ENCODE measurements at places on chromosomes 11 and 22. TPM values are rescaled to one million over a fixed set of nuclear protein-coding genes. Genes with fewer than 3 reads are reported as not detected.

GRCh38 chr11:90341986-90342385 lies 119.1 kb upstream of the CHORDC1 start:
- no peak for DNase-seq

- no peak for DNase-seq
Observed at GRCh38 chr11:13223112-13223511, 54.5 kb upstream of the BMAL1 start.

DNA sequence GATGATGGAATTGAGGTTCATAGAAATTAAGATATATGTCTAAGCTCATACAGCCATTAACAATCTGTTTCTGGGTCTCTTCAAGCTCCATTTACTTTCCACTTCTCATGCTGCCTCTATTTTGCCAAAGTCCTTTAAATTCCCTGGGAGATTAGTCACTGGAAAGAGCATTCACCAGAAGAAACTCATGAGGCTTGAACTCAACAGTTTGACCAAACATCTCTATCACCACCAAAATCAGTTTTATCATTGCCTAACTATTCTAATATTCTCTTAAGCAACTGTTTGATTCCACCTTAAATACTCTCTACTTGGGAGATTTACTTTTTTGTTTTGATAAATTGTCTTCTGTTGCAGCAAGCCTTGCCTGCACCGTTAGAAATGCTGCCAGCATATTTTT lies 881.3 kb downstream of the KCNA4 start:
- no peak for DNase-seq

- no peak for DNase-seq
Observed at GRCh38 chr22:20499769-20500168, 4.2 kb upstream of the KLHL22 start.

DNA sequence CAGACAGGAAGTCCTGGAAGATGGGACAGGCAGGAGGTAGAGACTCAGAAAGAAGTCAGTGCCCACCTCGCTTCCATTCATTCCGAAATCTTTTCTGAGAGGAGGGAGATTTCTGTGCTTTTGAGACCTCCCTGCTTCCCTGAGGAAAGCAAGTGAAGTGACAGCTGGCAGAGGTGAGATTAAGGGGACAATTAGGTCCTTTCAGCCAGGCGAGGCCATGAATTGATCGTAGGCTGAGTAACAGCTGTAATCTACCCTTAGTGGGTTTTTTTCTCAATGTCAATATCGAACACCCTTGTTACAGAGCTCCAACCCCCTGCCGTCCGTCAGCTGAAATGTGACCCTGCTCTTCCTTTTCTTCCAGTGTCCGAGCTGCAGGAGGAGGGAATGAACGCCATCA lies 96.0 kb downstream of the PARVA start:
- DNase-seq = no peak

DNA sequence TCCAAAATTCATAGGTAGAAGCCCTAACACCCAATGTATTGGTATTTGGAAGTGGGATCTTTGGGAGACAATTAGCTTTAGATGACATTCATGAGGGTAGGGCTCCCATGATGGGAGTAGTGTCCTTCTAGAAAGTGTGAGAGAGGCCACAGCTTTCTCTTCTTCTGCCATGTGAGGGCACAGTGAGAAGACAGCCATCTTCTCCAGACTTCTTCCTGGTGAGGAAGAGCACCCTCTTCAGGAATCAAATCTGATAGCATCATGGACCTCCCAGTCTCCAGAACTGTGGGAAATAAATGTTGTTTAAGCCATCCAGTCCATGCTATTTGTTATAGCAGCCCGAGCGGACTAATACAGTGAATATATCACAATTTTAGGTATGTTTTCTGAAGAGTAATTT lies 96.9 kb downstream of the CNTN5 start:
- DNase-seq = no peak

- no peak for DNase-seq
Observed at GRCh38 chr11:39174196-39174595, 2285.3 kb downstream of the LRRC4C start.

GRCh38 chr11:57274904-57275498 lies 38.0 kb upstream of the APLNR start:
- no peak for DNase-seq

GRCh38 chr11:57230791-57231538 lies 6.1 kb downstream of the APLNR start:
- no peak for DNase-seq

DNA sequence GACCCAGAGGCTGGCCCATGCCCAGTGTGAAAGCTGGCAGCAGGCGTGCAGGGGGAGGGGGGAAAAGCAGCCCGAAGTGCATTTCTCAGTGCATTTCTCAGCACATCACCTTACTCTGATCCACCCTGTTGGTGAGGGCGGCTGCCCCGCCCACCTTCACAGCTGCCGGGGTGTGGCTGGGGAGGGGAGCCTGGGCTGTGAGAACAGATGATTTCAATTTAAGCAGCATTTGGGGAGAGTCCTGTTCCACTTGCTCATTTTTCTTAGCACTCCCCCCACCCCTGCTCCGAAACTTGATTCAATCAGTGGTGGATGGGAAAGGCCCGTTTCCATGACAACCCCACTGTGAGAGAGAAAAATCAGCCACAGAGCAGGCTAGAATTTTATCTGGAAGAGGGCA lies 84.8 kb downstream of the SNX19 start:
- DNase-seq = no peak

DNA sequence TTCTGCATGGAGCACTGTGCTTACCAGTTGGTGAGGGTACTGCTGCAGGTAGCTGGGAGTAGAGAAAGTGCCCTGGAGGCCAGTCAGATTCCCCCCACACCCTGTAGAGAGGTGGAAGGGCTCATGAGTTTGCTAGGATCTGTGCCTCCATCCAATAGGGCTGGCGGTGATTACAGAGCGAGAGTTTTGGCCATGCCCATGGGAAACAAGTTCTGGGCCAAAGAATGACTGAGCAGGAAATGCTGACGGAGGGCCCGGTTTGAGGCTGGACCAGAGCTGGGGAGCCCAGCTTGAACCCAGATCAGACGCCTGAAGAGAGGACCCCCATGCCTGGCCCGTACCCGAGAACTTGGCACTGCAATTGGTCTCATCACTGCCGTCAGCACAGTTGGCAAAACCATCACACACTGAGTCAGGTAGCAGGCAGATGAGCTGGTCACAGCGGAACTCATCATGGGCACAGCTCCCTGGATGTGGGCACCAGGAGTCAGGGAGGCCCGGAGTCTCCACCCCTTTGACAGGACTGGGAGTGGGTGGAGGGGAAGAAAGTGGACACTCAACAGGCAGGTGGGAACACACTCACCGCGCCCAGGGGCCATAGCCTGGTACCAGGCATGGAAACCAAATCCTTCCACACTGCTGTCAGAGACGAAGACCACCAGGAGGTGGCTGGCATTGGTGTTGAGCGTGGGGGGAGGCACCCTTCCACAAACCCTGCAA lies 2.1 kb downstream of the MFRP start:
- no peak for DNase-seq

DNA sequence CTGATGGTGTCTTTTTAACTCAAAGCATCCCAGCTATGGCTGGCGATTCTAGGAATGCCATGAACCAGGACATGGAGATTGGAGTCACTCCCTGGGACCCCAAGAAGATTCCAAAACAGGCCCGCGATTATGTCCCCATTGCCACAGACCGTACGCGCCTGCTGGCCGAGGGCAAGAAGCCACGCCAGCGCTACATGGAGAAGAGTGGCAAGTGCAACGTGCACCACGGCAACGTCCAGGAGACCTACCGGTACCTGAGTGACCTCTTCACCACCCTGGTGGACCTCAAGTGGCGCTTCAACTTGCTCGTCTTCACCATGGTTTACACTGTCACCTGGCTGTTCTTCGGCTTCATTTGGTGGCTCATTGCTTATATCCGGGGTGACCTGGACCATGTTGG lies 20.1 kb downstream of the KCNJ5 start:
- DNase-seq = no peak

DNA sequence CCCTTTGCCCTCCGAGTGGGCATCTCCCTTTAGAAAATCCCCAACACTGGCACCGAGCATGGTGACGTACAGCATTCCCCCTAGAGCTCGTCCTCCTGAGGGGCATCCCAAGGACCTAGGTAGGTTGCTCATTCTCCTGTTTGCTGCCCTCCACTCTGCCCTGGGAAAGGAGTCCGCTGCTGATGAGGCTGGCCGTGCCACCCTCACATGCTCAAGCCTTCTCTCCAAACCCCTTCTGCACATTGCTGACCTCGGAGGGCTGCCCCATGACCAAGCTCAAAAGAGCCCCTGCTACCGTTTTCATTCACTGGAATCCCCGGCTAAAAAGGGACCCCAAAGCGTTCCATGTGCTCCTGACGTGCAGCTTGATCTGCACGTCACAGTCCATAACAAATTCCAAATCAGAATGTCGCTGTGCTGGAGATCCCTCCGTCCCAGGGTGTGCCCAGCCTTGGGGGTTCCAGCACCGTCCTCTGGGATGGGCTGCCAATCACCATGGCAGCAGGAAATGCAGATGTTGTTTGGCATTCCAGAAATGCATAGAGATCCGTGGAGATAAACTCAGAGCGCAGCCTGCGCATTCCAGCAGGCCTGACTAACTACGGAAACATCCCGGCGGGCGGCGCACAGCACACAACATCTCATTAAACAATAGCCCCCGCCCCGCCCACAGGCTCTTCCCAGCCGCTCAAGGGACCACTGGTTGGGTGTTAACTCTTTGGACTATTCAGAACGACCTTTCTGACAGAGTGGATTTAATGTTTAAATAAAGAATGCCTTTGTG lies 26.3 kb upstream of the GNB1L start:
- peak; percentile 55 for DNase-seq

DNA sequence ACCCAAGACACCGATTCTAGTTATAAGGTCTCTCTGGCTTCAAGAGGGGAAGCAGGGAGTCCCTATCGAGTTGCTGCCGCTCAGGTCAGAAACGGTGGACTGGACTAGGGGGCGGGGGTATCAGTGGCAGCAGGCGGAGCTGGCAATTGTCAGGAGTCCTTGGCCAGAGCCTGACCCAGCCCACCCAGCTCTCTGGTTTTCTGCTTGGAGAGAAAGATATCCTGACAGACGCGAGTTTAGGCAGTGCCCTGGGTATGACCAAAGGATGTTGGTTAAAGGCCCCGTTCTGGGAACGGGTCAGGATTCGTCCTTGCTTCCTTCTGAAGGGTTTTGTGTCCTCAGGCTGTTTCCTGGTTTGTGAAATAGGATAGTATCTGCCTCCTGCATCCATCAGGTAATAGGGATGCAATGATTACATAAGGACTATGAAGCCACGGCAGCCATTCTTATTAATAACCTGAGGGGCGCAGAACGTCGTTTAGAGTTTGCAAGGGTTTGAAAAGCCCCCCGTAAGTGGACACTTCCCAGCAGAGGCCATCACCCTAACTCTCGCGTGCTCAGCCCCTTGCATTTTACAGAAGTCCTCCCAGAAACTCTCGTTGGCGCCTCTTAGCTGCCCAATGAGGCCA lies 700 bp upstream of the DEPDC5 start:
- no peak for DNase-seq

DNA sequence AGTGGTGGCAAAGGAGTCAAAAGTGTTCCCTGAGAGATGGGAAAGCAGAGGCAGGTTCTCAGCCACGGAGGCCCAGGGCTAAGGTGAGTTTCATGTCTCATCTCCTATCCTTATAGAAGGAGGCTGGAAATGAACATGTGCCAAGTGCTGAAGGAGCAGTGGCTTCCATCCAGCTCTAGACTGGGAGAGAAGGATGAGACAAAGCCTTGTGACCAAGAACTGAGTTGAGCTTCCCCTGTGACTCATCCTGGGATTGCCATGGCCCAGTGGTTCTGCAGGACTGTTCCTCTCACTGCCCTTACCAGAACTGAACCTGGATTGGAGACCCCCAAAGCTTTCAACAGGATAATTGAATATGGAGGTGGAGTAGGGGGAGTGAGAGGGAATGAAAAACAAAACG lies 16.7 kb upstream of the OR9Q1 start:
- no peak for DNase-seq

GRCh38 chr11:77081381-77081851 lies 14.6 kb downstream of the CAPN5 start:
- no peak for DNase-seq

DNA sequence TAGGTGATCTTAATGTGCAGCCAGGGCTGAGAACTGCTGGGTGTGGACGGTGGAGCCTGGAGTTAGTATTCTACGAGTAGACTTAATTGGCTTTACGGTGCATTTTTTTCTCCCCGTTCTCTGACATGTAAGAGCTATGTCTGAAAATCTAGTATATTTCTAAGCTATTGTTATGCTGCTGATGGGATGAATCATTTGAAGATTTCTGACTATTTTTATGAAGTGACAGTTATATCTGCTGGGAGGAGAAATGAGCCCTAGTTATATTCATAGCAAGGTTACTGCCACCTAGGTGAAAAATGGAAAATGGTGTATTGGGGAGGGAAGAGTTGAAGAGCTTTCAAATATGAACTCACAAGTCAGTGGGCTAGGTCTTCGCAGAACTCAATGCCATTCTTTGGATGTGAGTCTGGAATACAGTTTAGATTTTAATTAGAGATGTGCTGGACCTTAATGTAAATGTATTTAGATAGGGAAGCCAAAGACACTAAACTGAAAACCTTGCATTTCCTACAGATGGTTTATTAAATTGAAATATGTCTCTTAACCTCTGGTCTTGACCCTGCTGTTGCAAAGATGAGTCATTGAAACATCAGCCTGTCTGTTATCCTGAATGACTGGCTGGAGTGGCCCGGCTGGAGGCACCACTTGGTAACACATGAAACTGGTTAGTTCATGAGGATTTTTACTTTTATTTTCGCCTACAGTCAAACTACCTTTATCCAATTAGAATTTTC lies 293.7 kb downstream of the DDX10 start:
- DNase-seq = no peak

GRCh38 chr11:126387857-126388256 lies 32.4 kb downstream of the ST3GAL4 start:
- no peak for DNase-seq

GRCh38 chr11:64337538-64338249 lies 2.3 kb upstream of the CCDC88B start:
- DNase-seq = no peak

- no peak for DNase-seq
Observed at GRCh38 chr22:50014655-50015401, 2.3 kb upstream of the IL17REL start.

Gene DTX4
- polyA plus RNA-seq = 43.0 TPM

Gene OR5A1
- polyA plus RNA-seq = not detected

Gene PTGDR2
- polyA plus RNA-seq = 0.25 TPM

Gene GRIK4
- polyA plus RNA-seq = 0.93 TPM

Gene KRTAP5-6
- not detected for polyA plus RNA-seq

Gene TSPAN32
- 2.2 TPM for polyA plus RNA-seq

Gene OR8B4
- polyA plus RNA-seq = not detected

Gene BMAL1
- polyA plus RNA-seq = 11.2 TPM

Gene APOL3
- polyA plus RNA-seq = 15.5 TPM

Gene TCIRG1
- polyA plus RNA-seq = 15.3 TPM

Gene KCNA4
- polyA plus RNA-seq = 0.18 TPM

Gene OR2AG2
- 0.10 TPM for polyA plus RNA-seq

Gene PHOX2A
- polyA plus RNA-seq = not detected
